ENCODE measurements at places on chromosomes 12 and 14.

- no peak for DNase-seq
- H3K27me3 ChIP-seq: no peaks in the 10 kb centered on the region
- no peak overlapping the region for H3K27ac ChIP-seq
- peaks cover 10% of the 10 kb centered on the region for H3K4me1 ChIP-seq
Observed at GRCh38 chr12:52670506-52670905, 9.7 kb downstream of the KRT1 start.

GRCh38 chr14:103501041-103501870, 21.4 kb downstream of the CKB start:
- peaks cover 93% of the 10 kb centered on the region for H3K36me3 ChIP-seq
- no peaks in the 10 kb centered on the region for H3K4me1 ChIP-seq
- no peak overlapping the region for H3K4me3 ChIP-seq

DNA sequence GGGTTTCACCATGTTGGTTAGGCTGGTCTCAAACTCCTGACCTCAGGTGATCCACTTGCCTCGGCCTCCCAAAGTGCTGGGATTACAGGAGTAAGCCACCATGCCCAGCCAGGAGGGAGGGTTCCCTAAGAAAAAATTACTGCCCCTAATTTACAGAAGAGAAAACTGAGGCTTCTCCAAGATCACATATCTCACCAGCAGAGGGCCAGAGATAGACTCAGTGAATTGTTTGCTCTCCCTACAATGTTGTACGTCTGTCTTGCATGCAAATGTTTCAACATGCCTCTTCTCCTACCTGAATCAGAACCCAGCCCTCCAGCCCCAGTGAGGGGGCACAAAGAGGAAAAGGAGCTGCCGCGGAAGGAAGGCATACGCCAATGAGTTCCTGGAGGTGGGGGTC, 48.3 kb upstream of the TMEM263 start:
- no peaks in the 10 kb centered on the region for H3K36me3 ChIP-seq
- H3K4me3 ChIP-seq: no peak overlapping the region
- no peaks in the 10 kb centered on the region for H3K27me3 ChIP-seq
- no peak overlapping the region for H3K27ac ChIP-seq

DNA sequence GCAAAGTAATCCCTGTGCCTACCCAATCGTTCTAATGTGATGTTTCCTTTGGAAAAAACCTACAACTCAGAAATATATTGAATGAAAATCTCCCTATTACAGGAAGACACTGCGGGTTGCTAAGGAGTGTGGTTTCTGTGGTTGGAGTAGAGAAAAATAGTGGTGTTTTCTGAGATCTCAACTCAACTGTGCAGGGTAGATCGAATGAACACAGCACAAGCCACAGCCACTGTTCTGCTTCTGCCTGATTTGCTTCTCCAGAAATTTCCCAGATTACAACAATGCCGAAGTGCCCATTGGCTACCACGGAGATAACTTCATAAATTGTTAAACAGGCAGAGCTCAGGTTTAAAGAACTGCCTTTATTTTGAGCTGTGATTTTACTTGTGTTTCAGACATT, 480.4 kb downstream of the DIO2 start:
- no peak overlapping the region for H3K4me3 ChIP-seq
- H3K36me3 ChIP-seq: no peaks in the 10 kb centered on the region
- no peak for DNase-seq
- no peak overlapping the region for H3K27ac ChIP-seq
- no peaks in the 10 kb centered on the region for H3K4me1 ChIP-seq

DNA sequence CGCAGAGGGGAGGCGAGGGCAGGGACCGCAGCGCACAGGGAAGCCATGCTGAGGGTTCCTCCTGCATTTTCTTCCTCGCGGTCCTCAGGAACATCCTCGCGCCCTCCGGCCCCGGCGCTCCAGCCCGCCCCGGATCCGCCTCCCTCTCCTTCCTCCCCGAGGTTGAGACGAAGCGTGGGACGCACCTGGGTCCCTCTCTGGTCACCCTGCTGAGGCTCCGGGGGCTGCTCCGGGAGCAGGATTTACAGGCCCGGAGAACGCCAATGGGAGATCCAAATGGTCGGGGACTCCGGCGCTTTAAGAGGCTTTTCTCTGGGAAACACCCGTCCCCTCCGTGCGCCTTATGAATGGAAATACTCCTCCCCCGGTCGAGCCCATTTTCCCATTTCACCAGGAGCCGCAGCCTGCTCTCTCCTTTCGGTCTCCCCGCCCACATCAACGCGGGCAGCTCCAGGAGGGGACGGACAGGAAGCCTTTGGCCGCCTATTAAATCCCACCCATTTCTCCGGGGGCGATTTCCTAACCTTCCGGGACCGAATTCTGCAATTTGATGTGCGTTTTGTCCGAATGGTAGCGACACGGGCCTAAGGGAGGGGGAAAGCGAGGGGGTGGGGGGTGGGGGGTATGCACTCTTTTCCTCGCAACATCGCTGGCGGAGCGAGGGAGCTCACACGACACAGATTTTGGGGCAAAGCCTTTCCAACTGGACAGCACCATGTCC, at the start of gene UNC79:
TSS of gene UNC79 (plus strand) at position 625 of the 721 bp plus-strand sequence. CDS start at position 716, 91 bp downstream.
- H3K4me1 ChIP-seq: no peaks in the 10 kb centered on the region
- H3K36me3 ChIP-seq: no peaks in the 10 kb centered on the region
- peak; percentile 52 for DNase-seq
- H3K27me3 ChIP-seq: peaks cover 59% of the 10 kb centered on the region
- no peak within 1 kb of the TSS for H3K27ac ChIP-seq

DNA sequence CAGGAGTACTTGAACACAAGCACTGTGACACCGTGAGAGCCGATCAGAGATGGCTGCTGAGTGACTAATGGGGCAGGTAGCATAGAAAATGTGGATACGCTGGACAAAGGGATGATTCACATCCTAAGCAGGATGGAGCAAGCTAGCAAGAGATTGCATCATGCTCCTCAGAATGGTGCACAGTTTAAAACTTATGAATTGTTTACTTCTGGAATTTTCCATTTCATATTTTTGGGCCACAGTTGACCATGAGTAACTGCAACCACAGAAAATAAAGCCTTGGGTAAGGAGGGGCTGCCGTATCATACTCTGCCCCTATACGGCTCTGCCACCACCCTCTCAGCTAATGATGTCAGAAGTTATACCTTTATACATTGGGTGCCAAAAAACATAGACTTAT, 23.3 kb upstream of the MARK3 start:
- H3K4me3 ChIP-seq: no peak overlapping the region
- peaks cover 15% of the 10 kb centered on the region for H3K4me1 ChIP-seq

DNA sequence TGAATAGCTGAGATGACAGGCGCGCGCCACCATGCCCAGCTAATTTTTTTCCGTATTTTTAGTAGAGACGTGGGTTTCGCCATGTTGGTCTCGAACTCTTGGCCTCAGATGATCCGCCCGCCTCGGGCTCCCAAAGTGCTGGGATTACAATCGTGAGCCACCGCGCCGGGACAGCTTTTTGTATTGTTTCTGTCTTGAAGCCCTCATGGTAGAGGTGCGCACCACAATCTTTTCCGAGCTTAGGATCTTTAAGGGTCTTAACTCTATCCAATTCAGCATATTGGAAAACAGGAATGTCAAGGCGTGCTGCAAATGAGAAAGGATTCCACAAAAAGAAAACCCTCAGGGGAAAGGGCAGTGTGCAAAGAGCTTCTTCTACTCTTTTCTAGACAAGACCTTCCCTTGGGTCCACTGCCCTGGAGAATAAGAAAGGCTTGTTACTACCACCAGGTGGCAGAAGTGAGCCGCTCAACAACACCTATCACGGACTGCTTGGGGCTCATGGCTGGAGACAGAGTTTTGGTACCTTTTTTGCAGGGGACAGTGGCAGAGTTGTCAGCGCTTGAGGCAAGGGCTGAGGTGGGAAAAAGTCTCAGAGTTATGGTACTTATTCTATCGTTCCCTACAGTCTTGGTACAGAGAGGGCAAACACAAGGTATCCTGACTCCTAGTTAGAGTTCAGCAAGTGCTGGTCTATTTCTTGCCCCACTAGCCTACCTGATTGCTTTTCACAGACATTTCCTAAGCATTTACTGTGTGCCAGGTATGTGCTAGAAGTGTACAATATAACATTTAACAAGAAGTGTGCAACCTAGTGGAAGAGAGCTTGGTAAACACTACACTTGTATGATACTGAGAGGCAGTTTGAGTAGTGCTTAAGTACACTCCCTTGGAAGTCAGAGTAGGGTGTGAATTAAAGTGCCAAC, 16.4 kb upstream of the SP7 start:
- H3K4me1 ChIP-seq: no peaks in the 10 kb centered on the region
- DNase-seq: no peak
- no peak overlapping the region for H3K4me3 ChIP-seq
- H3K27me3 ChIP-seq: no peaks in the 10 kb centered on the region

- H3K4me3 ChIP-seq: no peak overlapping the region
- H3K27ac ChIP-seq: no peak overlapping the region
- peaks cover 26% of the 10 kb centered on the region for H3K4me1 ChIP-seq
- no peaks in the 10 kb centered on the region for H3K36me3 ChIP-seq
- no peak for DNase-seq
Observed at GRCh38 chr12:98422359-98422758, 93.0 kb upstream of the TMPO start.

- no peak overlapping the region for H3K4me3 ChIP-seq
- peak overlapping the region; percentile 59 for H3K27ac ChIP-seq
- H3K36me3 ChIP-seq: no peaks in the 10 kb centered on the region
- H3K27me3 ChIP-seq: no peaks in the 10 kb centered on the region
- no peak for DNase-seq
Observed at GRCh38 chr12:130081117-130081805, 81.0 kb upstream of the FZD10 start.

DNA sequence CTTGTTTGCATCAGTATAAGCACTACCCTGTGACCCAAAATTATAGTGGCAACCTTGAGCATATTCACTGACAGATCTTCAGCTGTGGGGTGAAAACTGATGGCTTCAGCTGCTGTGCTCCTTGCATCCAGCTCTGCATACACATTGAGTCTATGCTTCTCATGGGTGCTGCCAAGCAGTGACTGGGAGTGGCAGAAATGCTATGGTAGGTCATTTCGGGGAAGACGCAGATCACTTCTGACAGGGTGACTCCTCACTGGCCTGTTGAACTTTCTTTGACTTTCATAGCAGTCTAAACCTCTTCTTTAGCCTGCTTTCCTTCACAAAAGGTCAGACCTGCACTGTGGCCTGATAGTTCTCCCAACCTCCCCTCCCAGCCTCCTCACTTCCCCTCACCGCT, 5.6 kb upstream of the ALDH1L2 start:
- DNase-seq: no peak
- H3K4me1 ChIP-seq: peaks cover 3% of the 10 kb centered on the region
- H3K4me3 ChIP-seq: no peak overlapping the region

DNA sequence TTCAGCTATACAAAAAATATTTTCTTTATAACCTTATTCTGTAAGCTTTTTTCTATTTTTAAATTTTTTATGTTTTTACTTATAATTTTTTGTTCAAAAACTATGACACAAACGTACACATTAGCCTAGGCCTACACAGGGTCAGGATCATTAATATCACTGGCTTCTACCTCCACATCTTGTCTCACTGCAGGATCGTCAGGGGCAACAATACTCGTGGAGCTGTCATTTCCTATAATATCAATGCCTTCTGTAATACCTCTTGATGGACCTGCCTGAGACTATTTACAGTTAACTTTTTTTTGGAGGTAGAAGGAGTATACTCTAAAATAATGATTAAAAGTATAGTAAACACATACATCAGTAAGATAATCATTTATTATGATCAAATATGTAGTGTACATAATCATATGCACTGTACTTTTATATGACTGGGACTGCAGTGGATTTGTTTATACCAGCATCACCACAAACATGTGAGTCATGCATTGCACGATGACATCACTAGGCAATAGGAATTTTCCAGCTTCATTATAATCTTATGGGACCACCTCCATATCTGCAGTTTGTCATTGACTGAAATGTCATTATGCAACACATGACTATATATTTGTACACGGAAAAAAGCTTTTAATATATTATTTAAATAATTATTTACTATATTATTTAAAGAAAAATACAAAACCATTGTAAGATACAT, 18.5 kb upstream of the PMCH start:
- no peaks in the 10 kb centered on the region for H3K36me3 ChIP-seq
- H3K27me3 ChIP-seq: no peaks in the 10 kb centered on the region
- DNase-seq: no peak
- H3K4me3 ChIP-seq: no peak overlapping the region
- H3K4me1 ChIP-seq: no peaks in the 10 kb centered on the region

GRCh38 chr12:123720141-123720814, 8.1 kb downstream of the ATP6V0A2 start:
- H3K36me3 ChIP-seq: peaks cover 30% of the 10 kb centered on the region
- peaks cover 4% of the 10 kb centered on the region for H3K4me1 ChIP-seq
- no peak for DNase-seq

GRCh38 chr12:117980616-117981015, 11.8 kb upstream of the KSR2 start:
- H3K36me3 ChIP-seq: no peaks in the 10 kb centered on the region
- H3K4me1 ChIP-seq: peaks cover 4% of the 10 kb centered on the region
- no peaks in the 10 kb centered on the region for H3K27me3 ChIP-seq
- no peak for DNase-seq

- DNase-seq: no peak
- no peak overlapping the region for H3K27ac ChIP-seq
- no peaks in the 10 kb centered on the region for H3K4me1 ChIP-seq
- no peak overlapping the region for H3K4me3 ChIP-seq
Observed at GRCh38 chr12:47689215-47689614, 16.6 kb downstream of the RPAP3 start.

GRCh38 chr14:23327947-23328744, 6.9 kb downstream of the PABPN1 start:
- no peaks in the 10 kb centered on the region for H3K27me3 ChIP-seq
- no peak for DNase-seq
- H3K4me3 ChIP-seq: no peak overlapping the region
- H3K27ac ChIP-seq: no peak overlapping the region

GRCh38 chr14:101253948-101254347, 307.3 kb upstream of the DIO3 start:
- no peak overlapping the region for H3K4me3 ChIP-seq
- no peak overlapping the region for H3K27ac ChIP-seq
- peaks cover 7% of the 10 kb centered on the region for H3K27me3 ChIP-seq
- no peaks in the 10 kb centered on the region for H3K4me1 ChIP-seq

DNA sequence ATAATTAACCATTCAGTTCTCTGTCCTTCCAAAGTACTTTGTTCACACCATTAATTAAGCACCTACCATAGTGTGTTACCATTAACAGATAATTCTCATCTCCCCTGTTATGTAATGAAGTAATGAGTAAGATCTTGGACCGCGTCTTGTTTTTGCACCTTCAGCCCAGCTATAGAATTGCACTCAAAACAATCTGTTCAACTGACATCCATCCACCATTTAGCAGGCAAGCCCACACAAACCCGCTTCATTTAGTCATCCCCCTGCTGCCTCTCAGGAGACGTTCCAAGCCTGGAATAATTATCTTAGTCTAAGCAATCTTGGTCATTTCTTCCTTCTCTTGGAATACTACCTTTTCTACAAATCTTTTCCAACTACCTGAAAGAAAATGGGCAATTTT, 74.4 kb downstream of the DUSP16 start:
- H3K36me3 ChIP-seq: no peaks in the 10 kb centered on the region
- H3K27me3 ChIP-seq: no peaks in the 10 kb centered on the region
- no peak for DNase-seq
- no peaks in the 10 kb centered on the region for H3K4me1 ChIP-seq

All from RWPE2 (cell line).